Activated T-helper 1 cell treated with anti-CD3 and anti-CD28 coated beads, Interleukin-12 subunit alpha, Interleukin-12 subunit beta, Interleukin-2, Interleukin-4 antibody, amounts not matched to agents 30 ng/mL and 10 ng/mL and 1 ng/mL, durations not matched to agents 14 hours and 24 hours and 36 hours (primary cell): ENCODE measurements at places on chromosomes 12 and 14. TPM values are rescaled to one million over a fixed set of nuclear protein-coding genes. Genes with fewer than 3 reads are reported as not detected.

SPIC gene
- total RNA-seq, result not detected in 2 replicates

DNA sequence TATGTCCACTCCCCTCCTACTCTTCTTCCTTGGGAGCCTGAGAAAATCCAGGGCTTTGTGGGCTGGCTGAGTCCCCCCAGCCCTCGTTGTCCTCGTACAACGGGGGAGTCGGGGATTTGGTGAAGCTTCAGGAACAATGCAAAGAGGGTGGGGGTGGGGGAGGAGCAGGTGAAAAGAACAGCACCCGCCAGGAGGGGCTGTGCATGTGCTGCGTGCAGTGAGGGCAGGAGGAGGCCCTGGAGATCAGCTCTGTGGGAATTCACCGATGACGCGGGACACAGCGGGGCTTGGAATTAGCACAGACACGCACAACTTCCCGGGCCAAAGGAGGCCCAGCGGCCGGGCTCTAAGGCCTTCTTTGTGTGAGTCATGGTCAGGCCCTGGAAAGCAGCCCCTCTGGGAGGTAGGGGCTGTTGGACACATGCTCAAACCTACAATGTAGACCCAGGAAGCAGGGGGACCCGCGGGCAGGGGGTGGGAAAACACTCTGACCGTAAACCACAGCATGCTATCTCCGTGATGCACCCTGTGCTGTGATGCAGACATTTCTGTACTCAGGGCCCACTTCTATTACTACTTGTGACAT, 32.8 kb downstream of the RBM19 start:
- no peak for DNase-seq

RNASE1 gene
- not detected in 2 replicates for total RNA-seq

CCDC198 gene
- not detected in 2 replicates for total RNA-seq

DNA sequence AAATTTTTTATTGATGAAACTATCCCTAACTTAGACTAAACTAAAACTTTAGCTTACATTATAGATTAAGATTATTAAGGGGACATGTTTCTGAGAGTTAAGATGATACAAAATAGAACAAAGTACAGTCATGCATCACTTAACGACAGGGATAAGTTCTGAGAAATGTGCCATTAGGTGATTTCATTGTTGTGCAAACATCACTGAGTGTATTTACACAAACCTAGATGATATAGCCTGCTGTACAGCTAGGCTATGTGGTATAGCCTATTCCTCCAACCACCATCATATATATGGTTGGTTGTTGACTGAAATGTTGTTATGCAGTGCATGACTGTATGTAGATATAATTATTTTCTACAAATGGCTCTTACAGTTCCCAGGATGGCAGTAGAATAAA, 46.5 kb downstream of the ATP6V1D start:
- DNase-seq, result no peak

DNA sequence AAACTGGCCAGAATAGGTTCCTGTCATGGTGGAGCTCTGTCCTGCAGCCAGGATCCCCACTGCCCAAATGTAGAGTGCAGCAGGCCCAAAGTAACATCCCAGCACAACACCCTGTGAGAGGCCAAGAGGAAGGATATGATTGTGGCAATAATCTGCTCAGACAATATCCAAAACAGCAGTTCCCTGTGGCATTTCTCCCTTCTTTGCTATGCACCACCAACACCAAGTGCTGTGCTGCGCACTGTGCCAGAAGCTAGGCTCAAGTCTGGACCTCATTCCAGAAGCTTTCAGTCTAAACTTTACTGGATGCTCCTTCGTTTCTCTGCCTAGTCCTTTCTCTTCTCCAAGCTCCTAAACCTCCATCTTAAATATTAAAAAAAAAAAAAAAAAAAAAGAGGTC, 33.4 kb downstream of the SLC11A2 start:
- DNase-seq, result no peak

DNA sequence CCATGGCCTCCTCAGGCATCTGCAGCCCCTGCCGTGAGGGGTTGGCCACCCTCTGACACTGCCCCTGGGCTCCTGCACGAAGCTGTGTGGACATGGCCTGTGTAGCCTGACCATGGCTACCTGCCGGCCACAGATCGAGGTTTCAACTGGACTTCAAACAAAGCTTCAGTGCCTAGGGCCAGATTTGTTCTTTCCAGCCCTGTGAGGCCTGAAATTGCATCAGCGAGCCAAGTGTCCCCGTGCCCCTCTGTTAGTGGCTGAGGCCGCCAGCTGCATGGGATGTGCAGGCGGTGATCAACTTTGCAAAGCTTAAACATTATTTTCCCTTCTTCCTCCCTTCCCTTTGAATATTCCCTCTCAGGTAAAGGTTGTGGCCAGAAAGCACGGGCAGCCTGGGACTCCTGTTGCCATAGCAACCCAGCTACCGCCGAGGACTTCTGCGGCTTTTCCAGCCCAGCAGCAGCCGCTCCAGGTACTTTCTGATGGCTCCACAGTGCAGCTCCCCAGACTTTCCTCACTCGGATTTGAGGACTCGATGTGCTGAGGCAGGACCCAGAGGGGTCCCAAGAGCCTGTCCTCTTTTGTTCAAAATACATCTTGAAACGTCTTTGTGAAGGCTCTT, 35.8 kb downstream of the DDX51 start:
- no peak for DNase-seq

CLEC14A gene
- not detected in 2 replicates for total RNA-seq

- DNase-seq, result no peak
Measured at GRCh38 chr12:12551115-12551514, 11.5 kb downstream of the DUSP16 start.

GRCh38 chr12:66851134-66851533, 172.3 kb upstream of the GRIP1 start:
- DNase-seq, result no peak

- peak; percentile 81 for DNase-seq
Measured at GRCh38 chr14:63852817-63853731, at the start of gene SYNE2. TSS of gene SYNE2 (plus strand) at chr14:63853004. CDS start at chr14:63909149, 56,145 bp downstream.

- no peak for DNase-seq
Measured at GRCh38 chr12:112833267-112833666, 41.7 kb downstream of the RPH3A start.

DNA sequence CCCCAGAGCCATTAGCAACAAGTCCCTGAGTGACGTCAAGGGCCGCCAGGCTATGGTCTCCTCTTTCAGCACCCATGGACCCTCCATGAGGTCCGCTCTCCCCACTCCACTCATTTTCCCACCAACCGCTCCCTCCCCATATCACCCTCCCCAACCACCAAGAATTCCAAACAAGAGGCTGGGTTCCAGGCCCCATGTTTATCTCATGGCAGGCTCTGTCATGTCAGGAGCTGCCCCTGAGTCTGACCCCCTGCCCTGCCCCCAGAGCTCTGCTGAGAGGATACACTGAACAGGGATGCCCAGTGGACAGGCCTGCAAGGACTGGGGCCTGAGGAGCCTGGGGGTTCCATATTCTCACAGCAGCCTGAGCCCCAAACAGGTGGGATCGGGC, 21.6 kb upstream of the SMUG1 start:
- DNase-seq, result no peak

DNA sequence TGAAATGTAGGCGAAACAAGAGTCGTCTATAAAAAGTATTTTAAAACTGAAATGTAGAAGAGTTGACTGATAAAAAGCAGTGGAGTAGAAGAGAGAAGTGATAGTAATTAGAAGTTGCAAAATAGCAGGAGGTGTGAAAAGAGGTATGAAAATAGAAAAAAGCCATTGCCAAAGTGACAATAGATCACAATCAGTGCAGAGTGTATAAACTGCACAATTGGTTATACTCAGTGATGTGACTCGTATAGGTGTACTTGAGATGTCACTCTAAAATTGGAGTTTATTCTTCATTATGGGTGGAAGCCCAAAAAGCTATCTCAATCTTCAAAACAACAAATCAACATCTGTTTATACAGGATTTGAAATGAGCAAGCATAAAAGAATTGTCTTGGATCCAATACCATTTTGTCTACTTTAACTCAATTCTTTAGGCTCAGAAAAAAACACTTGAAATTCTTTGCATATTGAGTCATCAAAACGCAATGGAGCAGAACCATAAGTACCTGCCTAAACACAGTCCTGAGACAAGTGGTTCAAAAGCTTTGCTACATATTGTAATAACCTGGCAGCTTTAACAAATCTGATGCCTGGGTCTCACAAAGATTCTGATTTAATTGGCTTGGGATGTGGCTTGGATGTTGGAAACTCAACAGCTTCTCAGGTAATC, 8.8 kb downstream of the IKBIP start:
- no peak for DNase-seq

DNA sequence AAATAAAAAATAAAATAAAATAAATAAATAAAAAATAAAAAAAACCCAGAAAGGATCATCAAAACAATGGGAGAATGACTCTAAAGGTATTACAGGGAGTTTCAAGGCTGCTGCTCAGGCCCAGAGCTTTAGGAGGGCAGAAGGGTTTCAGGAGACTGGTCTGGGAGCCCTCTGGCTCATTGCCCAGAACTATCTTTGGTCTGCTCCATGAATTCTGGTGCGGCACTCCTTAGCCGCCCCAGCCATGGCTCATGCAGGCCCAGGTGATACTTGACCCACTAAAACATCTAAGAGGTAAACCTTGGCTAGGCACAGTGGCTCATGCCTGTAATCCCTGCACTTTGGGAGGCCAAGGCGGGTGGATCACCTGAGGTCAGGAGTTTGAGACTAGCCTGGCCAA, 14.7 kb upstream of the TMED10 start:
- no peak for DNase-seq

NFE2 gene
- not detected in 2 replicates for total RNA-seq

- no peak for DNase-seq
Measured at GRCh38 chr12:84046859-84047258, 865.7 kb downstream of the SLC6A15 start.

- DNase-seq, result no peak
Measured at GRCh38 chr14:102252834-102253801, 51.8 kb downstream of the MOK start.

FOS gene
- total RNA-seq, result 40.9 and 41.9 TPM in 2 replicates

DNA sequence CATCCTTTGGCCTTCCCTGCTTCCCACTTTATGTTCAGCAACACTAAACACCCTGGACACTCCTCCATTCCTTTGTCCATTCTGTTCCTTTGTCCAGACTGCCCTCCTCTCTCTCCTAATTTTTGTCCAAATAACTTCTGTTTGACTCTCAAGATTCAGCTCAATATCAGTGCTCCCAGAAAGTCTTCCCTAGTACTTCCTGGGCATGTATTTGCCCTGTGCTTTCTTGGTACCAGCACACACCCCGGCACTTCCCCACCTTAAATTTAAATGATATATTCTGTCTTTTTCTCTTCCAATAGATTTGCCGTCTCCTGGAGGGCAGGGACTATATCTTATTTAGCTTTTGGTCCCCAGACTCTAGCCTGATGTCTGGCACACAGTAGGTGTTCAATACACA, 6.5 kb upstream of the APOLD1 start:
- DNase-seq, result no peak

ST8SIA1 gene
- 0.17 and 0.57 TPM in 2 replicates for total RNA-seq

GRCh38 chr14:58914279-58914855, 274.1 kb upstream of the DAAM1 start:
- DNase-seq, result no peak

GPR68 gene
- 4.5 and 5.4 TPM in 2 replicates for total RNA-seq

DNA sequence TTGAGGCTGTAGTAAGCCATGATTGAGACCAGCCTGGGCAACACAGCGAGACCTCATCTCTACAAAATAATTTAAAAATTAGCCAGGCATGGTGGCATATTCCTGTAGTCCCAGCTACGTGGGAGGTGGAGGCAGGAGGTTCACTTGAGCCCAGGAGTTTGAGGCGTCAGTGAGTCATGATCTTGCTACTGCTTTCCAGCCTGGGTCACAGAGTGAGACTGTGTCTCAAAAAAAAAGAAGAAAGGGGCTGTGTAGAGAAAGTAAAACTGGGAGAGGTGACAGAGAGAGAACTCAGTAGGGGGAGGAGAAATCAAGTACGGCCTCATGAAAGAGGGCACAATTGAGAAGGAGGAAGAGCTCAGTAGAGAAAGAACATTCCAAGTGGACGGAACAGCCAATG, 12.4 kb downstream of the TECPR2 start:
- no peak for DNase-seq

PARP11 gene
- total RNA-seq, result 13.2 and 13.9 TPM in 2 replicates

- DNase-seq, result no peak
Measured at GRCh38 chr14:32588448-32589320, 259.6 kb downstream of the AKAP6 start.

GRCh38 chr12:10941916-10942607, 3.0 kb upstream of the TAS2R14 start:
- no peak for DNase-seq

DNA sequence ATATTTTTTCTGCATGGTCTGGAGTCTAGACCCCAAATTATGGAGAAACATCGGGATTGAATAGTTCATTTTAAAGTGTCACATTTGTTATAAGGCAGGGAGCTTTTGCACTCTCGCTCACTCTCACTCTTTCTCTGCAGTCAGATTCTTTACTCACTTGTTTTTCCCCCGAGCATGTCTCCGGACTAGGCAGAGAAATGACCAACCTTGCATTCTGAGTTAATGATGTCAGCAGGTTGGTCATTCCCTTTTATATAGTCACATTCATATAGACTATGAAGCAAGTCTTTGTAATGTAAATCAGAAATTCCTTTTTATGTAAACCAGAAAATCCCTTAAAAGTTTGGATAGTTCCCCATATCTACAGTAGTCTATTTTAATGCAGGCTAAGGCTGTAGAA, 4.1 kb downstream of the C12orf75 start:
- no peak for DNase-seq

GRCh38 chr12:100326208-100326607, 30.7 kb upstream of the SLC17A8 start:
- no peak for DNase-seq

- DNase-seq, result no peak
Measured at GRCh38 chr12:52335598-52336262, 14.5 kb upstream of the KRT83 start.

SYT1 gene
- not detected in 2 replicates for total RNA-seq

DNA sequence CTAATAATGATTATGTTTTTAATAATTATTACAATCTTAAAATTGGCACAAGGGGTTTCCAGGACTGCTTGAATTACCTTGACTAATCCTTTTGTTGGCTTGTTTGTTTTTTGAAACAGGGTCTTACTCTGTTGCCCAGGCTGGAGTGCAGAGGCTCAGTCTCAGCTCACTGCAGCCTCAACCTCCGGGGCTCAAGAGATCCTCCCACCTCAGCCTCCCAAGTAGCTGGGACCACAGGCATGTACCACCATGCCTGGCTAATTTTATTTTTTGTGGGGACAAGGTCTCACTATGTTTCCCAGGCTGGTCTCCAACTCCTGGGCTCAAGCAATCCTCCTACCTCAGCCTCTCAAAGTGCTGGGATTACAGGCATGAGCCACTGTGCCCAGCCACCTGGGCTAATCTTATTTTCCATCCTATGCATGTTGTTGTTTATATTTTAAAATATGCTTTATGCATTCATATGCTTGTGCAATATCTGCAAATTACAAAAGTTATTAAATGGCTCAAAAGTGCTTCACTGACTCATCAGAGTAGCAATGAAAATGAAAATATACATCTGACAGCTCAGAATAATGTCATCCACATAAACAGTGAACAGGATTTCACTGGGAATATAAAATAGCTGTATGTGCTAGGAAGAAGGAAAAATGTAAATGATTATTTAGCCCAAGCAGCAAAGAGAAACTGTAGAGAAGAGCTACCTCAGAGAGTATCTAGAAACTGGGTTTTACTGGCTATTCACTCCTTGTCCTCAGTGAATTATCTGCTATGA, 24.8 kb upstream of the PLEKHG6 start:
- no peak for DNase-seq

KLRG1 gene
- total RNA-seq, result 0.69 and 1.4 TPM in 2 replicates

FZD10 gene
- total RNA-seq, result not detected in 2 replicates

KERA gene
- total RNA-seq, result not detected in 2 replicates
